ENCODE measurements at places on chromosomes 2 and 18.

DNA sequence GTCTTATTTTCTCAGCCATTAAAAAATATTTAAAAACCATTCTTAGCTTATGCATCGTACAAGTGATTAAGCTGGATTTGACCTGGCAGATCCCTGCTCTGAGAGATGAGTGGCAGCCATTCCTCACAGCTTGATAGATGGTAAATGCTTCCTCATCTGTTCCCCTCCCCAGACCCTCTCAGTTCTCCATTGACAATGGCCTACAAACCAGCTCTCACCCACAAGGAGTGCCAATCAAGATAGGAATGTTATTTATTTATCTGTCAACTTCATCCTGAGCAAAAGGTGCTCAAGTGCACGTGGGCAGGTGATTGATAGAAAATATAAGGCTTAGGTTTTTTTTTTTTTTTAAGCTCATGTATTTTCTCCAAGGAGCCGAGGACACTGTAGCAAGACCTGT, 98.7 kb upstream of the FAM136A start:
- no peak for DNase-seq

- no peak for DNase-seq
Observed at GRCh38 chr2:120536141-120536540, 190.2 kb downstream of the INHBB start.

DNA sequence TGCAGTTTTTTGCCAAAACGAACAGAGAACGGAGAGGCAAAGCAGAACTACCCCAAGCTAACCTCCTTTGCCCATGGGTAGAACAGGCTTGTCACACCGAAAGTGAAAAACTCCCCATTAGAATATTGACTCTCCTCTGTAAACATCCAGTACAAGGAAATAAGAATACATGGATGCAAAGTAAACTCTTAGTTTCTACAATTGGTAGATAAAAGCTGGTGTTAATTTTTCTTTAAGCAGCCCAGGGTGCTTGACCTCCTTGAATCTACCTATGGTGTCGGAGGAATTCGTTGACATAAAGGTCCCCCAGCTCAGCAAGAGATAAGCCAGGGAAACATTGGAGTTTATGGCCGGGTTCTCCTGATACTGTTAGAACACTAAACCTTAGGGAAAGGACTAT, 48.4 kb upstream of the DSG1 start:
- DNase-seq = no peak

DNA sequence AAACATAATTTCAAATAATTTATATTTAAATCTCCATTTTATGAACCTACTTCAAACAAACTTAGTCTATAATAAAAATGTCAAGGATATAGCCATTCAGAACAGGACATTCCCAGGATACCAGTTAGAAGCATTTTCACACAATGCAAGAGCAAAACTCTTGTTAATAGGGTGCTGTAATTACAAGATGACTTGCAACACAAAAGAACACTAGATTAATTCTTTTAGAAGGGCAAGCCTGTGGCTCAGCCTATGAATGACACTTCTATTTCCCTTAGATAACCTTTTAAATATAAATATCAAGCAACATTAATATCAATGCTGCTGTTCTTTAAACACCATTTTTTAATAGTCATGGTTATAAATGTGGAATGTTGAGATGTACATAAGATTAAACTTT, 157.9 kb upstream of the SCN7A start:
- no peak for DNase-seq

All from iPS DF 6.9 (cell line).